ENCODE measurements at places on chromosomes 6 and 20.
A peak's percentile ranks its signal among the peaks of the same experiment; 100 is the strongest.

- peak; percentile 43 for DNase-seq
Measured at GRCh38 chr6:117352466-117353081, 73.2 kb downstream of the ROS1 start.

- no peak for DNase-seq
Measured at GRCh38 chr6:106359959-106360409, 533 bp upstream of the CRYBG1 start.

- DNase-seq, result peak; percentile 46
Measured at GRCh38 chr20:43691928-43692524, 25.1 kb downstream of the MYBL2 start.

- DNase-seq, result no peak
Measured at GRCh38 chr6:15017261-15017660, 228.6 kb upstream of the JARID2 start.

- DNase-seq, result no peak
Measured at GRCh38 chr6:144197919-144198318, 47.6 kb downstream of the STX11 start.

- no peak for DNase-seq
Measured at GRCh38 chr20:35191419-35192117, 19.7 kb downstream of the PROCR start.

GRCh38 chr6:1077478-1078416, 234.2 kb upstream of the FOXQ1 start:
- DNase-seq, result no peak

- peak; percentile 54 for DNase-seq
Measured at GRCh38 chr6:27275025-27275956, 27.8 kb downstream of the PRSS16 start.

- no peak for DNase-seq
Measured at GRCh38 chr6:75997696-75998095, 74.8 kb downstream of the IMPG1 start.

DNA sequence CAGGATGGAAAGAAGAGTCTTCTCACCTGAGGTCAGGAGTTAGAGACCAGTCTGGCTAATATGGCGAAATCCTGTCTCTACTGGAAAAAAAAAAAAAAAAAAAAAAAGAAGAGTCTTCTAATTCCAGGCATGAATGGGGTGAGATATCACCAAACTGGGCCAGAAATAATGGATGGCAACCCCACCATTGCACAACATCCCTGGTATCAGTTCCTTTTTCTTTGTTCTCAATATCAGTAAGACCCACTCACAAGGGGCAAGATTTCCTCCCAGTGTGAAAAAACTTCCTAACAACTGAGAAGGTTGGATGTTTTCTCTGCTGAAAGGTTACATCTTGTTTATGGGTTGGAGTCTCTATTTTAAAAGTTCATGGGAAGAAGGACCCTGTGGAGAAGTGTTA, 23.6 kb upstream of the NR2E1 start:
- no peak for DNase-seq

- DNase-seq, result peak; percentile 3
Measured at GRCh38 chr6:91082311-91082832, 495.5 kb upstream of the MAP3K7 start.

- no peak for DNase-seq
Measured at GRCh38 chr6:149044528-149044927, 273.0 kb upstream of the TAB2 start.

DNA sequence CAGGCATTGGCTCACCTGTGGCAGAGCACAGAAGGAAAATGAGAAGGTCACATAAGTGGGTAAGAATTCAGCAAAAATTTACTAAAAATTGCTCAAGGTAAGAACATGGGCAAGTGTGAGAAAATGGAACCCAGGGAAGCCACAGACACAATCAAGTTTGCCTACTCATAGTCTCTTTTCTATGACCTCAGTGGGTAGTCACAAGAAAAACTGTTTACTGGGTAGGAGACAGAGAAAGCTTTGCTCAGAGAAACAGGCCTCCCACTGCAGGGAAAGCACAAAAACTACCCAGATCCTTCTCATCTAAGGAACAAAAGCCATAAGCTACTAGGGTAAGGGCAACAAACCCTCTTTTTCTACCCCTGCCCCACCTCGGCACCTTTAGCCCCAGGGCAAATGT, 35.2 kb downstream of the FAM184A start:
- no peak for DNase-seq

DNA sequence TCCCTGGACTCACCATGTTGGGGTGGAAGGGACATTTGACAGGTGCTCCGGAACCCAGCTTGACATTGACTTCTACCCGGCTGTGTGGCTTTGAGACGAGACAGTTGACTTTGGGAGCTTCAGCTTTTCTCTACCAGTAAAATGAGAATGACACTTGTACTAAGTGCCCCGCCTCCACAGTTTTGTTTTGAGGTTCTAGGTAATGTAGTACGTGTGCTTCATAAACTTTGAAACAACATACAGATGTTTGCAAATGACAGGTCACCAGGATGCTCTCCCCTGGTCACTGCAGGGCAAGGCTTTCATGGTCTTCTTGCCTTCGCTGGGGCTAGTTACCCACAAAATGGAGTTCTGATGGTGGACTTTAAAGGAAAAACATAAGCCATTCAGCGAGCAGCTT, 31.3 kb downstream of the CLIC5 start:
- DNase-seq, result no peak

DNA sequence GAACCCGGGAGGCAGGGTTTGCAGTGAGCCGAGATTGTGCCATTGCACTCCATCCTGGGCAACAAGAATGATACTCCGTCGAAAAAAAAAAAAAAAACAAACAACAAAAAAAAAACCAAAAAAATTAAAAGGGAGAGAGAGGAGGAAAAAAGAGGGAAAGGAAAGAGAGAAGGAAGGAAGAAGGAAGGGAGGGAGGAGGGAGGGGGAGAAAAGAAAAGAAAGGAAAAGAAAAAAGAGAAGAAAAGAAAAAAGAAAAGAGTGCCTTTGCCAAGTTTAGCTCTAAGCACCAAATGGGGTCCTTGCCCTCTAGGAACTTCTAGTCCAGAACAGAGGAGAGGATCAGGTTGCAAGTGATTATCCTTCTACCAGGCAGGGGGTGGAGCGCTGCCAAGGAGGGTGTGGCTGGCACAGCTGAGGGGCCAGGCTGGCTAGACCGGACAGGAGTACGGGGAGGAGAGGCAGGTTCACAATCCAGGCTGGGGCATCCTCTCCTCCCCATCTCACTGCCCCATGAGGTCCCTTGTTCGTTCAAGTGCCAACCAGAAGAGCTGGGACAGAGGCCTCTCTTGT, 19.1 kb downstream of the GNAS start:
- no peak for DNase-seq
